ENCODE measurements at places on chromosomes 6 and 20.

- no peak for DNase-seq
These were observed 126.2 kb downstream of the IPCEF1 start for GRCh38 chr6:154230393-154230792.

- DNase-seq: no peak
These were observed 1.6 kb upstream of the MDGA1 start for GRCh38 chr6:37699138-37699766.

DNA sequence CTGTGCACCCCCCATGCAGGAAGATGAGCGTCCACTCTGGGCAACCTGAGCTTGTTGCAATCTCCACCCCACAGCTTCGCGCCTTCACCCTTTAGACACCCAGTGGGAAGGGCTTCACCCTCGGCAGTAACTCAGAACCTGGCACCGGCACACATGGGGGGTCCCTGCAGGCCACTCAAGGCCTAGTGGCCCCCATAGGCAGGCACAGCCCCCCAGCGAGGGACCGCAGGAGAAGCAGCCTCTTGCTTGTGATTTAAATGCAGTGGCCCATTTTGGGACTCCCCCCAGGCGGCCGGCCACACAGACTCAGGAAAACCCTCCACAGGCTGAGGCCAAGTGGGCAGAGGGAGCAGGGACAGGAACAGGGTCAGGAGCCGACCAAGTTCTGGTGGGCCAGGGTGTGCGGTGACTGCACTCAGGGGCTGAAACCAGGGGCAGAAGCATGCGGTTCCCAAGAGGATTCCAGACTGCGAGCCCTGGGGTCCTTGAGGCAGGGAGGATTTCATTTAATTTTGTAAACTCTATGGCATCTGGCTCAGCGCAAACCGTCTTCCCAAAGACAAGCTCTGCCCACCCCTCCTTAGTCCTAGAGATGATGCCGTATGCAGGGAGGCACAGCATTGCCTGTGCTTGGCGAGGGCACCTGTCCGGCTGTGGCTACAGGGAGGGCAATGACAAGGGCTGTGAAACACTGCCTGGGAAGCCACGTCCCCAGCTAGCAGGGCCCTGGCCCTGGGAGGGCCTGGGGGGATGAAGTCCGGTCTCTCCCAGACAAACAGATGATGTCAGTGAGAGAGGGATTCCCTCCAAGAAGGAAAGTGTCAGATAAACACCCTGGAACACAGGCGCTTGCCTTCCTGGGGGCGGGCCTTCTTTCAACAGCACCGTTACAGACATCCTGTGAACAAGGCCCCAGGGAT lies 52.9 kb upstream of the GPR31 start:
- DNase-seq: no peak

GRCh38 chr20:9829835-9830234 lies 9.0 kb downstream of the PAK5 start:
- DNase-seq: no peak

DNA sequence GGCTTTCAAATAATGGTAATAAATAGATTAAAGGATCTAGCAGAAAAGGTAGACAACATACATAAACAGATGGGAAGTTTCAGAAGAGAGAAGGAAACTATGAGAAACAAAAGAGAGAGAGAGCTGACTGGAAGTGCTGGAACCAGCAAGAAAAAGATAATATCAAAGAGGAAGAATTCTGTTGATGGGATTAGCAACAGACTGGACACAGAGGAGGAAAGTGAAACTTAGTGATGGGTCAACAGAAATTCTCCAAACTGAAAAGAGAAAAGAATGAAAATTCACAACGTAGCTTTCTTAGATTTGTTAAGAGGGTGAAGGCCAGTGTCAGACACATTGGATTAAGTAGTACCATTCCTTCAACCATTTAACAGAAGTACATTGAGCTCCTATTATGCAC lies 48.3 kb upstream of the SIRPA start:
- no peak for DNase-seq

- DNase-seq: no peak
These were observed 95.7 kb downstream of the SCP2D1 start for GRCh38 chr20:18909254-18909653.

- DNase-seq: no peak
These were observed 59.2 kb downstream of the ANKRD6 start for GRCh38 chr6:89492025-89492640.

DNA sequence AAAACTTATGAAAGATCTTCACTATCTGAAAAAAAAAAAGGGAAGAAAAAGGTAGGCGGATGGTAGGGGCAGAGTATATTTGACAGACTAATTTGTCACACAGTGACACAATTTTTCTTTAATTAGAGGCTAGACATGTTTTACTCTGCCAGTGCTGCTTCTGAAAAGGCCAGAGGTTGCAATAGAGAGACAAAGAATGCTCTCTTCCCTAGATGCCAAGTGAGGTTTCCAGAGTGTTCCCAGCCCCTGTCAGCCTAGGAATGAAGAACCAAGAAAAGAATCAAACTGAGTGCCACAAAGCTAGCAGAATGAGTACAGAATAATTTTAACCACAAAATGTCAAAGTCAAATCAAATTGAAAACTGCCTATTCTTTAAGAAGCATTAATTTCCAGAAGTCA lies 13.0 kb downstream of the PNISR start:
- no peak for DNase-seq

- no peak for DNase-seq
These were observed 33.8 kb upstream of the IER3 start for GRCh38 chr6:30778001-30778635.

DNA sequence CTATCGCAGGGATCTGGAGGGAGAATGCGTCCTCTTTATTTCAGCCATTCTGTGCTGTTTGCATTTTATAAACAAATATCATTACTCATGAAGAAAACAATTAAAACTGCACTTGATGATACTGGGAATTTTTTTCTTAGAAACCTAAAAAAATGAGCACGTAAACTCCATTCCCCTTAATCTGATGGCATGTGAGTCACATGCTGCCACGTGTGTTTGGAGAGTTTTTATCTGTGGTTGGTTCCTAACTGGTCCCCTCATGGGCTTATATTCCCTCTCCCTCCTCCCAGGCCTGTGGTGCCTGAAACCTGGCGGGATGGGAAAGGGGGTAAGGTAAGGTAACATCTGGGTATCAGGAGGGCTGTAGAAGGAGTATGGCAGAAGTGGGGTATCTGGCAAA lies 6.5 kb downstream of the PACSIN1 start:
- DNase-seq: no peak

GRCh38 chr20:9626357-9626756 lies 112.0 kb downstream of the LAMP5 start:
- DNase-seq: no peak

- no peak for DNase-seq
These were observed 12.6 kb downstream of the MYLIP start for GRCh38 chr6:16141514-16141913.

DNA sequence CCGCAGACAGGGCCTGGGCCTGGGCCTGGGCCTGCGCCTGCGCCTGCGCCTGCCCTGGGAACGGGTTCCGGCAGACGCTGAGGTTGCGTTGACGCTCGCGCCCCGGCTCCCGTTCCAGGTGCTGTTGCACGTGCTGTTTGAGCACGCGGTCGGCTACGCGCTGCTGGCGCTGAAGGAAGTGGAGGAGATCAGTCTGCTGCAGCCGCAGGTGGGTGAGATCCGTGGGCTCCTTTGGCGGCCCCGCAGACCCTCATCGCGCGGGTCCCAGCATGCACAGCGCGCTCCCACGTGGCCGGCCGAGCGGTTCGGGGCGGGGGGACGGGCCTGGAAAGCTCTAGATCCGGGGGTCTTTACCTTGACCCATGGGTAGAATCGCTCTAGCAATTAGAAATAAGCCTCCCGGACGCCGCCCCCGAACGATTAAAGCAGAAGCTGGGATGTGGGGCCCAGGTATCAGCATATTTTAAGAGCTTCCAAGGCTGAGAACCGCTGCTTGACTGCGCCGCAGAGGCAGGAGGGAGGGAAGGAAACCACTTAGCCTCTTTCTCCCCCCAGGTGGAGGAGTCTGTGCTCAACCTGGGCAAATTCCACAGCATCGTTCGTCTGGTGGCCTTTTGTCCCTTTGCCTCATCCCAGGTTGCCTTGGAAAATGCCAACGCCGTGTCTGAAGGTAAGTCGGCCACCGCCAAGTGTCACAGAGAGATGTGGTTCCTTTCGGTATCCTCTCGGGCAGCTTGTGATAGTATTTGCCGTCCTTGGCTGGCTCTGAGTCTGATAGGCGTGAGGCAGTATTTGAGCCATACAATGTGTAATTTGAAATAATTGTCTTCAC lies 508 bp downstream of the NOP56 start:
- DNase-seq: peak; percentile 43

GRCh38 chr6:36333171-36333895 lies 3.4 kb downstream of the BNIP5 start:
- DNase-seq: no peak

DNA sequence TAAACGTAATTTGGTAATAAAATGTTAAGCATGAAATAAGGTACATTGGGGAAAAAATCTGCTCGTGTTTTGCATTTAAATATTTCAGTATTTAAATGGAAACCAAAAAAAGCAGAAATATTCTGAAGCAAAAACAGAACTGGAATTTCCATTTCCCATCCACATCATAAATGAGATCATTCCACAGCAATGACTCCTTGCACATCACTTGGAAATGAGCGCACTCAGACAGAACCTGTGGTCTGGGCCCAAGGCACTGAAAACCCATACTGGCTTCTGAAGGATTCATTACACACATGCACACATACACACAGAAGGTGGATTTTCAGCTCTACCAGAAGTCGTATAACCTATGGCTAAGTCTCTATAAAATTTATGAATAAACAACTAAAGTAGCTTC lies 174.8 kb downstream of the IBTK start:
- DNase-seq: no peak

- DNase-seq: no peak
These were observed 6.9 kb downstream of the SESN1 start for GRCh38 chr6:109087661-109088264.
